ENCODE measurements at places on chromosomes 1 and 21. TPM values are rescaled to one million over a fixed set of nuclear protein-coding genes. Genes with fewer than 3 reads are reported as not detected.

- peak; percentile 47 for DNase-seq
Observed at GRCh38 chr1:112396653-112397471, 848 bp downstream of the CTTNBP2NL start.

DNA sequence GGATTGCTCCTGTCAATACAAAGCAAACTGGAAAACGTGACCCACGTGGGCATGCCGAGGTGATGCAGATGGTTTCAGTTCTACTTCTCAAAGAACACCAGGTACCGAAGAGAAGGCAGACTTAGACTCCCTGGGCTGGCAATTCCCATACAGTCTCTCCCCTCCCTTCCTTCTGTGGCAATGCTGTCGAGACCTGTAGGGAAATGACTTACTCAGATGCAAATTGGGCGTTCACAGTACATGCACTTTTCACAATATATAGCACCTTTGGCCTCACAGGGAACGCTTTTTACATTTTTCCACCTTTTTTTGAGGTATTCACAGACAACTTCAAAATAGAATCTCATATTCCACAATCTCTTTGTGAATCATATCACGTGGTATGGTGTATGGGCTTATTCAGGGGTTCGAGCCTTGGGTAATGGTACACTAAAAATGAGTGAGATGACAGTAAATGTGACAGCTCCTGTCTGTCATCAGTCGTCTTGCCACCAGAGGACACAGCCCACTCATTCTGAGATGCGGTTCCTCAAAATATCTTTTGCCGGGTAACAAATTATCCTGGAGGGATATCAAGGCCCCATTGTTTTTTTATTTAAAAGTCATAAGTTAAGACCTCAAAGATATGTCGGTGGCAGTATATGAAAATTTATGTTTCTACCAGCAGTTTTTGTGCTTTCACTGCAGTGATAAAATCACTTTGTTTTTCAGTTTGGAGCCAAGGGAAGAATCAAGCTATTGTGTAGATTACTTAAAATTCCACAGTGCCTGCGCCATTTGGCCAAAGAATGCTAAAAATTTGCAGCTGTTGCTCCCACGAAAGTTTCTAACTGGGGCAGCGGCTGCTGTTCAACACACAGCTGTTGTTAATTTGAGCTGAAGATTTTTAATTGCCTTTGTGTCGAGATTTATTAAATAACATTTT lies 168.4 kb downstream of the ZZZ3 start:
- DNase-seq: no peak

- DNase-seq: peak; percentile 68
Observed at GRCh38 chr1:108560189-108560873, 431 bp downstream of the EEIG2 start.

DNA sequence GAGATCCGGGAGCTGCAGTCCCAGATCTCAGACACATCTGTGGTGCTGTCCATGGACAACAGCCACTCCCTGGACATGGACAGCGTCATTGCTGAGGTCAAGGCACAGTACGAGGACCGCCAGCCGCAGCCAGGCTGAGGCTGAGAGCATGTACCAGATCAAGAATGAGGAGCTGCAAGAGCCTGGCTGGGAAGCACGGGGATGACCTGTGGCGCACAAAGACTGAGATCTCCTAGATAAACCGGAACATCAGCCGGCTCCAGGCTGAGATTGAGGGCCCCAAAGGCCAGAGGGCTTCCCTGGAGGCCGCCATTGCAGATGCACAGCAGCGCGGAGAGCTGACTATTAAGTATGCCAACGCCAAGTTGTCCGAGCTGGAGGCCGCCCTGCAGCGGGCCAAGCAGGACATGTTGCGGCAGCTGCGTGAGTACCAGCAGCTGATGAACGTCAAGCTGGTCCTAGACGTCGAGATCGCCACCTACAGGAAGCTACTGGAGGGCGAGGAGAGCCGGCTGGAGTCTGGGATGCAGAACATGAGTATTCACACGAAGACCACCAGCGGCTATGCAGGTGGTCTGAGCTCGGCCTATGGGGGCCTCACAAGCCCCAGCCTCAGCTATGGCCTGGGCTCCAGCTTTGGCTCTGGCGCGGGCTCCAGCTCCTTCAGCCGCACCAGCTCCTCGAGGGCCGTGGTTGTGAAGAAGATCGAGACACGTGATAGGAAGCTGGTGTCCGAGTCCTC lies 25.5 kb downstream of the ETV3L start:
- peak; percentile 80 for DNase-seq

- no peak for DNase-seq
Observed at GRCh38 chr1:117809764-117810163, 119.7 kb downstream of the GDAP2 start.

DNA sequence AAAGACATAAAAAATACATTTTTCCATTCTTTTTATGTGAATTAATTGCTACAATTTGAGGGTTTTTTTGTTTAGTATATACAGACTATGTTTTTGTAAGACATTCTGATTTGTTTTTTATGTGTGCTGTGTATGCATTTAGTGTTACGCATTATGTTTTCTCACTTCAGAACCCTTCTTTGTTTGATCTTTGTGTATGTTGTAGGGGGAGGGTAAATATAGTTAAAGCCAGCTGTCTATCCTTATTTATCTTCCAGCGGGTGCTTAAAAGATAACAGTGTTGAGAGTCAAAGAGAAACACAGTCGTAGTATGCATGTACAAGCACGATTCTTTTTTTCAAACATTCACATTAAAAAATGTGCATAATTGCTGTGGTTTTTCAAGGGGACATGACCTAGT lies 97.5 kb upstream of the KIAA1614 start:
- no peak for DNase-seq

DNA sequence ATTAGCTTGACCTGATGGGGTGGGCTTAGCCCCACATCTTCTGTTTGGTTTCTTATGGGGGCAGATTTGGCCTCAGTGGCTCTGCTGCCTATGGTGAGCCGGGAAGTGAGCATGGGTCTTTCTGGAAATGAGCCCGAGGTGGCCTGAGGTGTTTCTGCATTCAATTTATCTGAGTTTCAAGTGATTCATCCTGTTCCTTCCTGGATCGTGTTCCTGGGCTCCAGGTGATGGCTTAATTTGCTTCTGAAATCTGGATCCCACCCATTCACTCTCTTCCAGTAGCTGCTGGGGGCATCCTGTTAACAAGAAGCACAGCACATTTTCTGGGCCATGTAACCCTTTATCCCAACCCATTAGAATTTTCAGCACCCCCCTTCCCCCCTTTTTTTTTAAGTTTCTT lies 324.6 kb downstream of the CAMTA1 start:
- DNase-seq: no peak

GRCh38 chr1:93995837-93996536 lies 86.8 kb upstream of the GCLM start:
- no peak for DNase-seq

Gene GGPS1
- 30.9 TPM for total RNA-seq

GRCh38 chr1:193019442-193020026 lies 39.6 kb downstream of the UCHL5 start:
- DNase-seq: no peak

Gene OR10J1
- not detected for total RNA-seq

Gene KLF17
- total RNA-seq: not detected

Gene HTR6
- total RNA-seq: not detected

DNA sequence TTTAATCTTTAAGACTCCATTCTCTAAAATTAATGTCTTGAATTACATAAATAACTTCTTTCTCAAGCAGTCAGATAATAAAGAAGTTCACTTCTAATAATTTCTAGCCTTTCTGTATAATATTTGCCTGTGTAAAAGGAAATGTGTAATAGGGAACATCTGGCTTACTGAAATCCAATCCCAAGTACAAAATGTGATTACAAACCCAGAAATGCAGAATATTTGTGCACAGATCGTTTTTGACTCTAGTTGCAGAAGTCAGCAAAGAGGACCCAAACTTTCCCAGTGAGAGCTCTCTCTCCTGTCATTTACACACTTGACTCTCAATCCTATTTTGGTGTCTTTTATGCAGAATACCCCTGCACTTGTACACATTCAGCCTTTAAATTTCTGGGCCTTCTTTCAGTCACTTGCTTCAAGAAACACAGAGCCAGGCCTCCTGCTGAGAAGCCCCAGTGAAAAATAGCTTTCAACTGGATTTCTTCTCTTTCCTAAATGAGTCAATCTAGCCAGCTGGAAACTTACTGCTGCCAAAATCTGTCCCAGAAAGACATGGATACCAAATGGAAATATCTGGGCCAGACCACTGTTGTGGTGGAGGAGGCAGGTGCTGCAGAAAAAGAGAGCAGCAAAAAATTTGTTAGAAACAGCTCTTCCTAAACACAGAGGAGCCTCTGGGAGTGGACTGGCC lies 68.5 kb upstream of the ADAM30 start:
- DNase-seq: no peak

- no peak for DNase-seq
Observed at GRCh38 chr21:31946231-31946630, 73.4 kb downstream of the HUNK start.
